Esophagus muscularis mucosa (tissue), 4 donors: ENCODE measurements at places on chromosomes 5 and 9.

- DNase-seq = no peak
Observed at GRCh38 chr5:160171666-160172065, 52.4 kb upstream of the PWWP2A start.

- no peak for DNase-seq
Observed at GRCh38 chr5:88880201-88880600, 2.8 kb downstream of the MEF2C start.

DNA sequence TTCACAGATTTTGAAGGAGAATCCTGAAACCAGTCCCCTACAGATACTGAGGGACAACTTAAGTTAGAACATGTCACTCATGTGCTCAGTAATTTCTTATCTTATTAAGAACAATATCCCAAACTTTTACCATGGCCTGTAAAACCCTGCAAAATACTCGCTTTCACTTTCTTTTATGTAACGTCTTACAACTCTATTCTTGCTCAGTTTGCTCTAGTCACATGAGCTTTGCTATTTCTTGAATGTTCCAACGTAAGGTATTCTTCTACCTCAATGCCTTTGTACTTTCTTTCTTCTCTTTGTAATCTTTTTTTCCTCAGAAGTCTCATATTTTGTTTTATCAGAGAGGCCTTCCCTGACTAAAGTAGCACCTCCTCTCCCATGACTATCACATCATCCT, 14.1 kb downstream of the TMEM38B start:
- DNase-seq = no peak

DNA sequence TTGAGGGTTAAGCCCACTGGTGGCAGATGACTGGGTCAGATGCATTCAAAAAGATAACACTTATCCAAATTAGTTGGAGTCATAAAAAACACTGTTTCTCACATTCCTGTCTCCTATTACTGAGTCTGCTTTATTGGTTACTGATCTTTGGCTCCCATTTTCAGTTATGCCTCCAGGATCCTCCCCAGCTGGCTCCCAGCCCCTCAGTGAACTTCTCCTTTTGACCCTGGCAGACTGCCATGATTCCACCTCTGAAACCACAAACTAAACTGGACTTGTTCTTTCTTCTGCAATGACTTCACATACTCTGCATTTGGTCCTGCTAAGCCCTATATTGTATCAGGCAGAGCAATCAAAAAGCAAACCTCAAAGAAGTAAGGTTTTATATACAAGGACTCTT, 860.8 kb upstream of the DMAC1 start:
- DNase-seq = no peak

GRCh38 chr5:73369278-73369677, 79.3 kb downstream of the FOXD1 start:
- no peak for DNase-seq

- no peak for DNase-seq
Observed at GRCh38 chr5:138364576-138364975, 12.1 kb downstream of the KDM3B start.

- DNase-seq = no peak
Observed at GRCh38 chr5:119527351-119527750, 75.1 kb downstream of the HSD17B4 start.

DNA sequence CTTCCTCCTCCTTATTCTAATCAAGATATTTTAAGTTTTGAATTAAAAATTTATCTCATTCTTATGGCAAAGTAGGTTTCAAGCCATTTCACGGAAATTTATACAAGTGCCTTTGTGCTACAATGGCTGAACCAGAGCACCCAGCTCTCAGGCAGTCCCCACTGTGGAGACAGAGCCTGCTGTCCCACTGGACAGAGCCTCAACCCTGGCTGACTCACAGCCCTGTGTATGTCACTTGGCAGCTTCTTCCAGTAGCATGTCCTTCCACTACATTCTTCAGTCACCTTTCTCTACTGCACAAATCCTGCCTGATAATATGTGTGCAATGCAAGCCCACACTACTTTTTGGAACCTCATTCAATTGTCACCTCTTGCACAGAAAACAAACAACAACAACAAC, 253.1 kb downstream of the PDE4D start:
- DNase-seq = no peak

GRCh38 chr5:148543727-148544126, 110.6 kb downstream of the HTR4 start:
- DNase-seq = no peak

DNA sequence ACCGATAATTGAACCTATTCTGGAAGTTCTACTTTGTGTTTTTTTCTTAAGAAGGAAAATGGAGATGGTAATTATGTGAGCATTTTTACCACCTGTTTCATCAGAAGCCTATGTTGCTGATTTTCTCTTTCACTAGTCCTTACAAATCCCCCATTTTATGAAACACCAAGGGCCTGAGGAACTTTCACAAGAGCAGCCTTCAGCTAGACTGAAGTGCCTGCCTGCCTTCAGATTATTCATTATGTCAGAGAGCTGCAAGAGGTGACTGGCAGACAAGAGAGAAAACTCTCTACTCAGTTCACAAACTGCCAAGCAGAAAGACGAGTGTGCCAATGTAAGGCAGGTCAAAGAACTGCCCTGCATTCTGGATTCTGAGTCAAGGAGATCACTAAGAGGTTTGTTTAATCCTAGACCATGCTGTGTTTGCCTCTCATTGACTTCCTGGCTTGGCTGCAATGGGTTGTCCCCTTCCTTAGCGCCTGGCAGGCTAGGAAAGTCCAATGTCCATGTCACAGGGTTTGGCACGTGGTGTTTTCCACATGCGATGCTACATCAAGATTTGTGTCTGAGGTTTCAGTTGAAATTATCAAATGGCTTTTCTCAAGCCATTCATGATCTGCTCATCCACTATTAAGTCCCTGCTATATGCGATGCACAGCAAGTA, 143.3 kb downstream of the CDC42SE2 start:
- no peak for DNase-seq

DNA sequence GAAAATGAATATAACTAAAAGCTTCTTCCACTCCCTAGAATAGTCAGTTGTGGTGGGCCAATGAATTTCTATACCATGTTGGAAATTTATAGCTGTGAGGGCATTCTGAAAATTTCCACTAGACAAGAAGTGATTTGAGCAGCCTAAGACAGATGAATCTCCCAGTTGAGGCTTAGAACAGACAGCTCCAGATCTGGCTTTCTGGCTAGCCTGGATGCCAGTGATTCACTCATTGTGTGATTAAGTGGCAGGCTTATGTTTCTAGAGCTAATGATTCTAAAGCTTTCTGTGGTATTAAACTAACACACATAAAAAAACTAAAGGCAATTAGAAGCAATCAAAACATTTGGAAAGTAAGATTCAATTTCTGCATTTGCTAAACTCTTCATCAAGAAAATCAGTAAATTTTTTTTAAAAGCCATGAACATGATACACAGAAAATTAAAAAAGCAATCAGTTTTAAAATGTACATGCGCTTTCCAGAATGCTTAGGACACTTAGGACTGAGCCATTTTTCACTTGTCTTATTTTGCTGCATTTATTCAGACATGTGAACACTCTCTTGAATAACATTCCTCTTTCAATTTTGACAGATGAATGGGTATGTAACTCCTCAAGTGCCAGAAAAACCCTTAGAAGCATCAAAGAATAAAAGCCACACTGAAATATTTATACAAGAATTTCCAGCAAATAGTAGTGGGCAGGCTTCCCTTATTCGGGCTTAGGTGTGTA, 100.5 kb upstream of the GNAQ start:
- DNase-seq = no peak

DNA sequence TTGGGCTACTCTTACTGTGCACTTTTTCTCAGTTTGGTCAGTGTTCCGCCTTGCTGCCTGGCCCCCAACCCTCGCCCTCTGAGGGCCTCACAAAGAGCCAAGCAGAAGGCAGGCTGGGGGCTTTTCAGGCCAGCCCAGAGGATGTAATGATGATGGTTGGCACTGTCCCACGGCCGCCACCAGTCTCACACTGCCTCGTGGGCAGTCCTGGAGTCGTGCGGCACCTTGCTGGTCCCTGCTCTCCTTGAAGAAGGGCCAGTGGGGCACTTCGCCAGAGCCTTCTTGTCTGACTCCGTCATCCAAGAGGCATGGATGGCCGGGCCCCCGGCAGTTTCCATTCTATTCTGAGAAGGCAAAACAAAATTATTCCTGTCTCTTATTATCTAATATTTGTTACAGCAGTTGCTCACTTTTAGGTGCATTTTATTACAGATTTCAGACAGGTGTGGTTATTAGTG, 21.0 kb downstream of the TENT4A start:
- no peak for DNase-seq

GRCh38 chr5:75677607-75678006, 39.6 kb downstream of the POC5 start:
- DNase-seq = no peak

DNA sequence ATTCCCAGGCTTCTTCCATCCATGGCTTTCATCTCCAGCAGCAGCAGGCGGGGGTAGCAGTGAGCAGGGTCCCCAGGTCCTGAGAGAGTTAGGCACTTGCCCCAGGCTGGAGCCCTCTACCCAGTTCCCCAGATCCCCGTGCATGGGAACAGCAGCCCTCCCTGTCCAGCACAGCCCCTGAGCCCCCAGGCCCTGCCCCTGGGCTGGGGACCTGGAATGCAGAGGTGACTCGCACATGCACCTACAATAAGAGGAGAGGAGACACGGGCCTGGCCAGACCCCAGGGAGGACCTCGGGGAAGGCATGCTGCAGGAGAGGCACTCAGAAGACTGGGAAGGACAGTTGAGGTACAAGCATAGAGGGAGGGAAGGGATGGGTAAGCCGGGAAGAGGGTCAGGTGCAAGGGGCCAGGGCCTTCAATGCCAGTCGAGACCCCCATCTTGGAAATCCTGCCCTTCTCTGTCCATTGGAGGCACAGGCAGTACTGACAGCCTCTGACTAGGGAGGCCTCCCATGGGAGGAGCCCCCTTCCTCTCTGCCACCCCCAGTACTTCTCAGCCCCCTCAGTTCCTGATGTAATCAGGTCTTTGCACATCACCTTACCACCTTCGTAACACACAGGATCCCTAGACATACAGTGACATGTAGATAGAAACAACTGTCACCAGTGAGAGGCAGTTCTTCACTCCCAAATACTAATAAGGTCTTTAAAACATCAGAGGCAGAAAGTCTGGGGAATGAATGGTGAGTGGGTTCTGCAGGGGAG, 135.3 kb upstream of the LMX1B start:
- no peak for DNase-seq

GRCh38 chr9:71909887-71910649, 925 bp downstream of the ABHD17B start:
- peak; percentile 92 for DNase-seq

- no peak for DNase-seq
Observed at GRCh38 chr5:69042500-69042899, 51.3 kb upstream of the SLC30A5 start.

- no peak for DNase-seq
Observed at GRCh38 chr9:104911032-104911607, 16.8 kb downstream of the ABCA1 start.

GRCh38 chr5:56910210-56910965, 992 bp downstream of the SETD9 start:
- DNase-seq = no peak

DNA sequence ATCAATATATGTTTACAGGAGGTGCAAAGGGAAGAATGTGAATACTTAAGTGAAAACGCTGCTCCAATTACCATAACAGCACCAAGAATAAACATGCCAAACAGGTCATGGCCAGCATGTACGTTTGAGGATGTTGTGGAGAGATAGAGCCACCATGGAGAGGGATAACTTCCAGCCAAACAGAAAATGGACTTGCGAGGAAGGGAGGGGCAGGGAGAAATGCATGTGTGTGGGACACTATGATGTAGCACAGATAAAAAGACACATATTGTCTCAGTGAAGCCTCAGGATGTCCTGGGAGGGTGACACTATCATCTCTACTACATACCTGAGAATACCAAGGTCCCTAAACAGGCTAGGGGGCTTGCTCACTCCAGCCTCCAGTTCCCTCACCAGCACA, 488.9 kb downstream of the SPOCK1 start:
- peak; percentile 79 for DNase-seq

- no peak for DNase-seq
Observed at GRCh38 chr5:1254196-1254595, 29.0 kb downstream of the SLC6A18 start.

DNA sequence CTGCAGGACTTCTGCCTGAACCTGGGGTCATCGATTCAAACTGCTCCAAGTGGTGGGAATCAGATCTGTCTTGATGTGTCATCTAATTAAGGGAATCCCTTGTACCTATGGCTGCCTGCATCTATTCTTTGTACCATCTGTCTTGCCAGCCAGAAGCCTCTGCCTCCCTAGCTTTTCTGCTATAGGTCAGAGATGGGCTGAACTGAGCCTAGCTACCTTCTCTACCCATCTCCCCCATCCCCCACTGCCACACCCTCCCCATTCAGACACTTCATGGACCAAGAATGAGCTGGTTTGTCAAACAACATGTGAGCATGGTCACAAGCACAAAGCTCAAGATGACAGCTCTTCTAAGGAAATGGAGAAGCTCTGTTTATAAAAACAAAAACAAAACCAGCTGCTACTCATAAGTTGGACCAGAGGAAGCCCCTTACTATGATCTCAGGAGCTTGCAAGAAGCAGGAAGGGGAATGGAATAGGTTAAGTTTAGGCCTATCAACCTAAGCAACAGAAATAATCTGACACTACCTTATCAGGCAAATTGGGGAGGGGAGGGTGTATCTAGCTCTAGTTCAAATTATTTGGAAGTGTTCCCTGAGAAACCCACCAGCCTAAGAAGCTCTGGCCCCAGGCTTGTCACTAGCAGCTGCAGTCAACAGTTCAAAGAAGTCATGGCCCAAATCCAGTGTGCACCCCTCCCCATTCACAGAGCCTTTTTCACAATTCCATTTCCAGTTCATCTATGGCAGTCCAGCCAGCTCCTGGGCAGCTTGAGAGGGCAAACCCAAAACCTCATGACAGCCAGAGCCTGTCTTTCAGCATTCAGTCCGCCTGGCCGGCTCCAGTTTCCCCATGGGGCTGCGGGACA, 29.9 kb downstream of the SKP1 start:
- no peak for DNase-seq

DNA sequence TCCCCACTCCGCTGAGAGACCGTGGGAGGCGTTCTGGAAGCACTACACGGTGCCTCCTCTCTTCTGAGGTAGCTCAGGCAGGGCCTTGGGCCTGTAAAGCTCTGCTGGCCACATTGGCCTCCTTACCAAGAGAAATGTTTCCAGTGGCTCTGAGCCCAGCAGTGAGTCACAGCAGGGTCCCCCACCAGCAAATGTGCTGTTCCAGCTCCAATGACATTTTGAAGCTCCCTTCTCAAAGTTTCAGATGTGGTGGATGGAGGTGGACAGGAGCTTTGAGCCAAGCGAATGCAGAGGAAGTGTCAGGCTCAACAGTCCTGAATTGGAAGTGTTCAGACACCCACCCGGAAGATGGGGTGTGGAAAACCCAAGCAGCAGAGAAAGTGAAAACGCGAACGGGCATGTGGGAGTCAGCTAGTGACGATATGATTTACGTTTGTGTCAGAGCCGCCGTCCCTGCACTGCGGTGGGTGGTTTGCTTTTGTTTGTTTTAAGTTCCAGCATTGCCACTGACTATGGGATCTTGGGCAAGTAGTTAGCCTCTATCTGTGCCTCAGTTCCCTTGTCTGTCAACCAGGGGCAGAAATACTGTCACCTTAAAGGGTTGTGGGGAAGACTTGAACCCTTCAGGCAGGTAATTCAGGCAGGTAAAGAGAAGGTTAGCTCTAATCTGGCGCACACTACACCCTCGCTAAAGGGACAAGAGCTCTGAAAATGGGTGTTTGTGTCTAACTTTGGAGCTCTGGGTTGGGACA, 38.2 kb downstream of the C5orf15 start:
- DNase-seq = no peak
